ENCODE measurements at places on chromosomes 5 and 9.

GRCh38 chr5:180977852-180978251, 10.8 kb upstream of the BTNL3 start:
- DNase-seq: no peak

DNA sequence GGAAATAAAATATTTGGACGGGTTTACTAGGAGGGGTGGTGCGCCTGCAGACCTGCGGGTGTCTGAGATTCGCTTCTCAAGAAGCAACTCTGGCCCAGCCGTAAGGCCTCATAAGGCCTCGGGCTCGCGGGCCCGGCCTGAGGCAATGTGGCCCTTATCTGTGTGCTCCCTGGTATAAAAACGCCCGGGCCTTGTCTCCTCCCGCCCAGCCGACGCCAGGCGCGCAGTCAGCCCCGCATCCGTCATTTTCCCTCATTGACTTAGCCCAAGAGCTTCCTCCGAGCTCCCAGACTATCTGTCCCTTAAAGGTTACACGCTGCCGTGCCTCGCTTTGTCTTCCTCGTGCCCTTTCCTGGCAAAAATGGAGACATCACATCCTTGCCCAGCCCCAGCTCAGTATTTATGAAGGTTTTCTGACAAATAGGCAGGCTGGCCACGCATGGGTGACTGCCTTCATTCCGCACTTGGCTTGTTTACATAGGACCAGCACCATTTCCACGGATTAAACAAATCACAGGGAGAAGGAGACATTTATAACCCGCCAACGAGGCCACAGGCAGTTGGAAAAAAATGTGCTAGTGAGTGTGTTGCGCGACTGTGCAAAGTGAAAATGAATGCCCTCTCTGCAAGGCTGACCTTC, 74.5 kb upstream of the TBCA start:
- no peak for DNase-seq

DNA sequence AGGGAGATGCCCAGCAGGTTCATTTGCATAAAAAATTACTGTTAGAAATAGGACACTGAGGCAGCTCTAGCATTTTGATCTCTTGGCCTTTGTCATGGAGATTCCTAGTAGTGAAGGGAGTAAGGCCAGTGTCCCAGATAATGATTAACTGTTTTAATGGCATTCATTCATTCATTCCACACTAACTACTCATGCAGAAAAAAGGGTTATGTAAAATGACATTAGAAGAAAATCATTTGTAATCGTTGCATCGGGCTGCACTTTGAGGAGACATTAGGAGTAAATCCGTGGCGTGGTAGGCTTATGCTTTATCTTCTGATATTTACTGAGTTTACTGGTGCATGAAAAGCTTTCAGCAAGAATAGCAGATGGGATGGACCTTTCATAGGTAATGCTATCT, 82.6 kb upstream of the GRHPR start:
- no peak for DNase-seq

- no peak for DNase-seq
These were observed 6.1 kb upstream of the FAM120AOS start for GRCh38 chr9:93459432-93459847.

DNA sequence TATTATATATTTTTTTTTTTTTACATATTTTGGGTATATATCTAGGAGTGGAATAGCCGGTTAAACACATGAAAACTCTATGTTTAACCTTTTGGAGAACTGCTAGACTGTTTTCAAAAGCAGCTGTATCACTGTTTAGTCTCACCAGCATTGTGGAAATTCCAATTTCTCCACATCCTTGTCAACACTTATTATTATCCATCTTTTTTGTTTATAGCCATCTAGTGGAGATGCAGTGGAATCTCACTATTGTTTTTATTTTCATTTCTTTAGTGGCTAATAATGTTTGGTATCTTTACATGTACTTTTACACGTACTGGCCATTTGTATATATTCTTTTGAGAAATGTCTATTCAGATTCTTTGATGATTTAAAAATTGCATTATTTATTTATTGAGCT, 22.7 kb upstream of the CCDC180 start:
- no peak for DNase-seq

- no peak for DNase-seq
These were observed 4.4 kb upstream of the IFT74 start for GRCh38 chr9:26951794-26952193.

DNA sequence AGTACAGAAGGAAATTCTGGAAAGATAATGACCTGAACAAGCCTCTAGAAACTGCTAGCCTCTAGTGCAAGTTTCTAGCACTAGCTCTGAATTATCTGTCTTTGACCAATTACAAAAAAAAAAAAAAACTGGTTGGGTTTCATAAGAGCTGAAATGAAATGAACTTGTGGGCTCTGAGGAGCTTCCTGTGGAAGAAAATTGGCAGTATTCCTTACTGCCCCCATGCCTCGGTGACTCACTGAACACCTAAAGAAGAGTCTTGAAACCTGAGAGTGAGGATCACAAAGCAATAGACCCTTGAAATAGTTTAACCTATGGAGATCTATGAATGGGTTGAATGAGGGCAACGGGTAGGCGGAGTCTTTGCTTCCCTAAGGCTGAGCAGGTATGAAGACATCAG, 263.6 kb upstream of the RASA1 start:
- no peak for DNase-seq

GRCh38 chr5:53971131-53971530, 339.2 kb downstream of the ARL15 start:
- no peak for DNase-seq

- DNase-seq: peak; percentile 29
These were observed 6.9 kb upstream of the OTP start for GRCh38 chr5:77645158-77645994.

DNA sequence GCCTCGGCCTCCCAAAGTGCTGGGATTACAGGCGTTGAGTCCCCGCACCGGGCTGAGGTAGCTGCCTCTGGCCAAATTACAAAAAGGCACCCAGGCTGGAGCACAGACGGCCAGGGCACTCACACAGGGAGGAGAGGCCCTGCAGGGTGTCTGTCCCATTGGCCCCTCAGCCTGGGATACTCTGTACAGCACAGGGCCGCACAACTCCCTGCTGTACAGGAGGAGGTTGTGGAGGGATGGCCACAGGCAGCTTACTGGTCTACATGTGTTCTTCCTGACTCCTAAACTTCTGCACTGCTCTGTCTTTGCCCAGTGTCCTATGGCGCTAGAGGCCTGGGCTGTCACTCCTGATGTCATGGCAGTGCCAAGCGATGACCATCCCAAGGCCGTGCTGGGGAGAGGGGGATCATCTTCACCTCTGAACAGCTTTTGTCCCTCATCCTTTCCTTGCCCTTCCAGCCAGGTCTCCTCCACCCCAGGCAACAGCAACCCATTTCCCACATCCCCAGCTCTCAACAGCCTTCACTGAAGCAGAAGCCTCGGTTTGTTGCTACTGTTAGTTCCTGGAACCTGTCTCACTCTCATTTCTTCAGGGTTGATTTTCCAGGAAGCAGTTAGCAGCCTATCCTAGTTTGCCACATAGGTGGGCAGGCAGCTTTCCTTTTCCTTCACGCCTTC, 1.8 kb upstream of the CNOT6 start:
- DNase-seq: no peak

DNA sequence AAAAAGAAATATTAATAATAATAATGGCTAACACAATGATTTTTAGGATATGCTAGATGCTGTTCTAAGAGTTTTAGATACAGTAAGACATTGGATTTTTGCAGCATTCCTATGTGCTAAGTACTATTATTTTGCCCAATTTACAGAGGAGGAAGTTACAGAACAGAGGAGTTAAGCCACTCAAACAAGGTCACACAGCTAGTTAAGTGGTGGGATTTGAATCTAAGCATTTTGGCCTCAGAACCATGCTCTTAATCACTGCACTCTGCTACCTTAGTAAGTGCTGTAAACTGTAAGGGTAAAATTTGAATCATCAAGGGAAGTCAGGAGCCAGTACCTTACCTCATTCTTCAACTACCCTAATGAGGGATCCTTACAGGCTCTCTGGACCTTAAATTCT, 25.4 kb downstream of the RPS23 start:
- DNase-seq: no peak

DNA sequence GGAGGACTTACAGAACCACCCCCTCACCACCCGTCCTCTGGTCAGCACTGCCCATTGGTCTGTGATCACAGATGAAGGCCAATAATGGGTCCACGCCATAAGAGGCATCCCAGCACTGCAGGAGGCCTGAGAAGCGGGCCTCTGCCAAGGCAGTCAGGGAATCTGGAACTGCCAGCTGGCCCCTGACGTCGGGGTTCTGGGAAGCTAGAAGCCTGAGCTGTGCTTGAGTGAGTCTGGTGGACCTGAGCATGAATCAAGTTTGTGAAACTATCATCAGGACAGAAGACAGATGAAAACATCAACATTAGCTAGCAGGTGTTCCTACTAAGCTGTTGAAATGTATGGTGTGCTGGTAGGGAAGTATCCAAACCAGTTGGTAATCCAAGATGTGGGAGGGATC, 7.8 kb downstream of the ANGPTL2 start:
- no peak for DNase-seq

DNA sequence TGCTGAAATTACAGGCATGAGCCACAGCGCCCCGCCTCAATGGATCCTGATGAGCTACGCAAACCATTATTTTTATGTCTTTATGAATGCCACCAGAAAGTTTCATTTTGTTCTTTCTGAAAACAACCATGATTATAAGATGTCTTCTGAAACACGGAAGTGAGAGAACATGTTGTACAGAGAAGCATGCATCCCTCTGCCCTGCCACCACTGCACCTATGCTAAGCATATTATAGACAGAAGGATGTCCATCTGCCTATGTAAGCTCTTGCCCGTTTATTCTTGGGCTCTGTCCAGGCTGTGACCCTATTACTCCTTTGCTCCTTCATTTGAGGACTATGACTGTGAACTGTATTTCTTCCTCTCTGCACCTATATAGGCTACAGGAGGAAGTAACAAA, 74.3 kb downstream of the GRAMD2B start:
- no peak for DNase-seq

GRCh38 chr5:42858687-42859086, 47.0 kb upstream of the SELENOP start:
- no peak for DNase-seq

- no peak for DNase-seq
These were observed 11.8 kb downstream of the BRD3 start for GRCh38 chr9:134055981-134056461.

DNA sequence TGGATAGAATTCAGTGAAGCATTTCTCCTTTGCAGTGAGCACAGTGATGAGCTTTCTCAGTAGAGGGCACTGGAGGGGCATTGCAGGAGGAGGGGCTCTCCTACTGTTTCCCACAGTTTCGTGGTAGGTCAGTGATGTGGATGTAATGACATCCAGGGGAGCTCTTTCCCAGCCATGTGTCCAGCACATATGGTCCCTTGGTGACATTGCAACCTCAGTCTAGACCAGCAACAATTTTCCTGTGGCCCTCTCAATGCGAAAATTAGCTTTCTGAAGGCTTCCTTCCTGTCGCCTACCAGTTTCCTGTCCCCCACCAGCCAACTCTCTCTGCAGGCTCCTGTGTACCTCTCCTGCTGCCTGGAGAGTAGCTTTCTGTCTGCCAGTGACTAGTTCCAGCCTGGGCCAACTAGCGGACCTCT, 6.9 kb upstream of the PDCL start:
- DNase-seq: no peak

DNA sequence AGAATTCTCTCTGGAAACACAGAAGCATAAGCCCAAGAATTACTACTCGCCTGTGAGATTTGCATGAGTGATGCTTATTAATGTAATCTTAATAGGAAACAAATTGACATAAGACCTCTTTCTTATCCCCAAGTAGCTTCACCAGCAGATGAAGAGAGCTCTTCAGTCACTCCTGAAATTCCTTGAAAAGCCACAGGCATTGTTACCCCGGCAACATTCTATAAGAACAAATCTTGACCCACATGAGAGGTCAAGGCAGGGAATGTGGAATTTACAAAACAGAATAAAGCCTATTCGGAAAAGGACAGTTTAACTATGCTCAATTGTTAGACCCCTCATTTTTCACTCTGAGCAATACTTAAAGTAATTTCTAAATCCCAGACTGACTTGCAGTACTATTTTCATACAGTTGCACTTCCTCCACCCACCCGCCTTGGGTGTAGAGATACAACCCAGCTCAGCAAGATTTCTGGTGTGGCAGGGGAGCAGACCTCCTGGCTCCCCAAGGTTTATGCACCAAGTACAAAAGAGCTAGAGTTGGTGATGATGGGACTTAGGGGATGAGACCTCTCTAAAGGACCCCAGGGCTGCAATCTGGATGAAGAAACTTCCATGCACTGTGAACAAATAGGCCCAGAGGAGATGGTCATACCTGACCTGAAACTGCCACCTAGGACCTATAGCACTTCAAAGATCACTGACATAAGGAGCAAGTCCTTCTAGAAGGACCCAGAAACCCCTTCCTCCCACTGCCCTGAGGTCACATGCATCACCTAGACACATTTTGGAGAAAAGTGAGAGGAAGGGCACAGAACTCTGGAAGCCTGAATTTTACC, 242.1 kb downstream of the ZNF608 start:
- DNase-seq: no peak

DNA sequence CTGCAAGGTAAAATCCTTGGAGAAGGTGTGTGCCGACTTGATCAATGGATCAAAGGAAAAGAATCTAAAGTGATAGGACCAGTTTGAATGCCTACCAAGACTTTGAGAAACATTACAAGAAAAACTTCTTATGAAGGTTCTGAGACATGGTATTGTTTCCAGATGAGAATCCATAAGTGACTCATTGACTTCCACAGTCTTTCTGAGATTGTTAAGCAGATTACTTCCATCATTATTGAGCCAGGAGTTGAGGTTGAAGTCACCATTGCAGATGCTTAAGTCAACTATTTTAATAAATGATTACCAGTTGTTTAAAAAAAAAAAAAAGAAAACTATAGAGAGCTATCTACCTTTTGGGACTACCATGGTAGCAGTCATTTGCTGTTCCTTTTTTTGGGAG, 7.0 kb downstream of the LNPEP start:
- no peak for DNase-seq

DNA sequence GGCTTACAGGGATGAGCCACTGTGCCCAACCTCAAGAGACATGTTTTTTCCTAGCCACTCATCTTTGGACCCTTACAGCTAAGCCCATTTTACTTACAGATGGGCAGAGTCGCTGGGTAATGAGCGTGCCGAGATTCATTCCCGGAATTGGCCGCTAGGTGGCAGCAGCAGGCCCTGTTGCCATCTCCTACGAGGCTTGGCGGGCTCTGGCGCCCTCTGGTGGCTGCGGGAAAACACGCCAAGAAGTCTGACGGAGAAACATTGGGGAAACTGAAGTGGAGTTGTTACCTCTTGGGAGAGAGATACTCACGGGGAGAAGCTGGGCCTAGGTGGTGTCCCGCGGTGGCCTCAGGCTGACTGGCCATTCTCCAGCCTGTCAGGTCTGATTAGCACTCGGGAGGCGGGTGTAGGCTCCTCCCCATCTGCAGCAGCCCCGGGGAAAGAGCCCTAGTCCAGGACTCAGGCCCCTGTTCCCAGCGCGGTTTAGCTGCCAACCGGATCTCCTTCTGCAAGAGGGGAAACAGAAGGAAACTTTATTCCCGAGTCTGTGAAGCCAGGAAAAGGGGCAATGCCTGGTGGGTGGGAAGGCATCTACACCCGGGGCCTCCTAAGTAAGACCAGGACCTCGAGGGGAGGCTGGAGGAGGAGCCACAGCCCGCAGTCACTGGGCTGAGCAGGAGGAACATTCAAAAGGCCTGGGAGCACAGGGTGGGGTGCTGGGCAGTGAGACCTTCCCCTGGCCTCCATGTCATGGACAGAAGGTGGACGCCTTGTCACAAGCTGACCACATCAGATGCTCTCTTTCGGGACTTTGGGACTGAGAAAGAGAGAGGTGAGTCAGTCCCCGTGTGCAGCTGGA, 9.7 kb downstream of the PTGES2 start:
- DNase-seq: peak; percentile 100

- DNase-seq: no peak
These were observed 115.5 kb downstream of the MPDZ start for GRCh38 chr9:13163946-13164345.

- DNase-seq: no peak
These were observed 8.1 kb upstream of the ROR2 start for GRCh38 chr9:91958174-91958573.
